ENCODE measurements at places on chromosomes 4 and X. TPM values are rescaled to one million over a fixed set of nuclear protein-coding genes. Genes with fewer than 3 reads are reported as not detected.

Gene SPATA4
- total RNA-seq: 0.21 TPM

Gene EVC
- total RNA-seq: 29.0 TPM

DNA sequence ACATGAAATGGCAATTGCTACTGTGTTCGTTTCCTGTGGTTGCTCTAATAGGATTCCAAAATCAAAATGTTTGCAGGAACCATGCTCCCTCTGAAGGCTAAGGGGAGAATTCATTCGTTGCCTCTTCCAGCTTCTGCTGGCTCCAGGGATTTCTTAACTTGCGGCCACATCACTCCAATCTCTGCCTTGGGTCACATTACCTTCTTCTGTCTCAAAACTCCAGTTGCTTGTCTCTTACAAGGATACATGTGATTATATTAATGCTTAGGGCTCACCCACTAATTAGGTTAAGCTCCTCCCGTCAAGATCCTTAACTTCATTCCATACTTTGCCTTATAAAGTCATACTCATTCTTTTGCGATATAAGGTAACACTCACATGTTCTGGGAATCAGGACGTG is 208.4 kb downstream of the RBM46 start:
- no peak for DNase-seq

- no peak for DNase-seq
Observed at GRCh38 chr4:183370786-183371185, 48.6 kb upstream of the CLDN24 start.

GRCh38 chrX:90883479-90883878 is 551.2 kb upstream of the PABPC5 start:
- no peak for DNase-seq

DNA sequence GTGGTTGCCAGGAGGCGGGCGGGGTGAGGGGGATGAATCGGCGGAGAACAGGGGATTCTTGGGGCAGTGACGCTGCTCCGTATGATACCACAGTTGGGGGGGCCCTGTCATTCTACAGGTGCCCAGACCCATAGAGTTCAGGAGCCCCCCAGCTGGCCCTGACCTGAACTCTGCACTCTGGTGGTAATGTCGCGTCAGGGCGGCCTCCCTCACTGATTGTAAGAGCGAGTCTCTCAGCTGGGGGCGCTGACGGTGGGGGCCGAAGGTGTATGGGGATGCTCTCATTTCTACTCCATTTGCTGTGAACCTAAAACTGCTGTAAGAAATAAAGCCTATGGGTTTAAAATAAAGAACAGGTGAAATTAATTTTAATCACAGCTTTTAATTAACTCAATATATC is 91.8 kb upstream of the PSAPL1 start:
- no peak for DNase-seq

- DNase-seq: no peak
Observed at GRCh38 chrX:2538031-2538757, 37.4 kb upstream of the DHRSX start.

All from MCF 10A (cell line).